T-helper 9 cell (primary cell): ENCODE measurements at places on chromosomes 16 and 17.

GRCh38 chr17:72400488-72400827, 279.6 kb downstream of the SOX9 start:
- DNase-seq: no peak

GRCh38 chr17:32528825-32529224, 42.0 kb downstream of the CDK5R1 start:
- DNase-seq: no peak

DNA sequence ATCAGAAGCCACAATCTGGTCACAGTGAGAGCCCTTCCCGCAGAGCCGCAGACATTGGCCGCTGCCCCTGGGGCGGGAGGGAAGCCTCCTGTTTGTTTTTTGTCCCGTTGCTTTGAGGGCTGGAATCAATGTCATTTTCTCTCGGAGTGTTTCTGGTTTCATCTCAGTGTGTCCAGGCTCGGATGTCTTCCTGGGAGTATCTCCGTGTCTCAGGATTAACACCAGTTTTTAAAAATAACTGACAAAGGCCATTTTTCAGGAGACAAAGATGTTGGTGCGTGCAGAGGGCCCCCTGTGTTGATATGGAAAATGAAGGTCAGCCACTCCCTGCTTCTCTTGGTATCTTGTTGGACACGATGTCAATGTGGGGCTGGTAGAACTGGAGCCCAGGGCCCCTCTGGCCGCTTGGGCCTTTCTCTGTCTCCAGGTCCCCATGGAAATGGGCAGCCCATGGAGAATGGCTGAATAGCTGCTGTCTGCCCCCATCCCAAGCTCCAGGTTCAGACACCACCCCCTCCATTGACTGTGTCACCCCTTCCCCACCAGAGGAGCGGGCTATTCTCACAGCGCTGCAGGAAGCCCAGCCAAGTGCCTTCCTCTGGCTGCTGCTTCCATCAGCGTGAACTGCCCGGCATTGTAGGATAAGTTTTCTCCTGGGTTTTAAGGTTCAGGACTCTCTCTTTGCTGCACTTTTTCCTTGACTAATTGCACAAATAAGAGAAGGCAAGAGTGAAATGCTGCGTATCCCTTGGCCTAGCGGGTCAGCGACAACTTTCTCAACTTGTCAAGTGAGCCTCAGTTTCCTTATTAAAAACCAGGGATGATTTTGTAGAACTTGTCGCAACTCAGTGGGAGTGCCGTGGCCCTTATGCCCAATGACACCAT, 72.2 kb upstream of the METTL9 start:
- no peak for DNase-seq

GRCh38 chr17:4607773-4608187, 23.5 kb downstream of the SMTNL2 start:
- no peak for DNase-seq

DNA sequence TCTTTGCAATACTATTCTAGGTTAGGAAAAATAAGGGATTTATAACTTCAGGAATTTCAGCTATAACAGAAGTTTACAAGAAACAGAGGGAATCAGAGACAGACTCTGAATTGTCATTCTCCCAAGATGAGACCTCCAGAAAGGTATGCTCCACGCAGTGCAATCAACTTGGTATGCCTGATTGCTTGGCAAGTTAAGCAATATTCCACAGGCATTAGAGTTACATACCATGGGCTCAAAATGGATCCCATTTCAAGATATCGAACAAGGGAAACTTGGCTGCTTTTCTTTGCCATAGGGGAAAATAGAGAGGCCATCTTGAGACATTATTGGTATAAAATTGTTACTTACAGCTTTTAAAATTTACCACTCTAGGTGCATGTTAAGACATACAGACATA, 615.6 kb upstream of the SOX9 start:
- DNase-seq: no peak

DNA sequence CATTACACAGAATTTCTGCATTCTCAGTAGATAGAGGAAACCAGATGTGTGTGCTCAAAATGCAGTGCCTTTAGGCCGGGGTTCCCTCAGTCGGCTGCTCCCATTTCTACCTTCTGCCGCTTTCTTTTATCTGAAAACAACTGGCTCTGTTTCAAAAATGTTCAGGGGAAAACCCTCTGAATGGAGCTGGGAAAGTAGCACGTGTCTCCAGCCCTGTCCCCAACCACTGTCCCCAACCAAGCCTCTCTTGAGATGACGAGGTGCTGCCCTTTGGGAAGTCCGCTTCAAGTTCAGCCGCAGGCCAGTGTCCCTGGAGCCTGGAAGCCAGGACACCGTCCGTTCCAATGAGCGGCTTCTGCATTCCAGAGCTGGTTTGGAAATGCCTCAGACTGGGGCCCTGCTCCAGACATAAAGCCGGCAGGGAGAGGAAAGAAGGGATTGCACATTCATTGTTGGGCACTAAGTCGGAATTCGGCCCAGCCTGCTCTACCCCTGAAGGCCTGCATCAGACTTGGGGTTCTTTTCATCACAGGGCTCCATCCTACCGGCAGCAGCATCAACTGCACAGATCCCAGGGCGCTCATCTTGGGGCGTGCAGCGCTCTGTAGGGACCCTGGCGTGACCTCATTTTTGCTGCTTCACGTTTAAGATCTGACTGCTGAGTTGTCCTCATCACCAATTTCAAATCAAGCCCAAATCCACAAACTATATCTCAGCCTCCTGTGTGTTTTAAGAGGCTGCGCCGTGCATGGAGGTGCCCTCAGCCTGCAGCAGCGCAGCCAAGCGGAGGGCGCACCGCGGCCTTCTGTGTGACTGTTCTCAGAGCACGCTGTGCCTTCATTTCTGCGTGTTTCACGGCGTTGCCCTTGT, 111.3 kb downstream of the BANP start:
- no peak for DNase-seq
